ENCODE measurements at places on chromosomes 16 and 17.

DNA sequence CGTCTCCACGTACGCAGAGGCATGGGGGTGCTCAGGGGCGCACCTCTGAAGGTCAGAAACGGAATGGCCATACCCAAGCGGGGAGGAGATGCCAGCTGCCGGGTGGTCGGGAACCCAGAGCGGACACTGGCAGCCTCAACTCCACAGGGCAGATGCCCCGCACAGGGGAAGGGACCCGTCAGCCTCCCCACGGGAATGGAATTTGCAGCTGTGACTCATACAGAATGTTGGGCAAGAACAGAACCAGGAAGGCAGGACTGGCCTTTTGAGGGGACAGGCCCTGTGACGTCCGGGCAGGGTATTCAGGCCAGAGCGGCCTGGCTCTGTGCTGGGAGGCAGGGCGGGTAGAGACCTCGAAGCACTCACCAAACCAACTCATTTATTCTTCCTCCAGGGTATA lies 7.5 kb downstream of the TK1 start:
- DNase-seq = no peak

DNA sequence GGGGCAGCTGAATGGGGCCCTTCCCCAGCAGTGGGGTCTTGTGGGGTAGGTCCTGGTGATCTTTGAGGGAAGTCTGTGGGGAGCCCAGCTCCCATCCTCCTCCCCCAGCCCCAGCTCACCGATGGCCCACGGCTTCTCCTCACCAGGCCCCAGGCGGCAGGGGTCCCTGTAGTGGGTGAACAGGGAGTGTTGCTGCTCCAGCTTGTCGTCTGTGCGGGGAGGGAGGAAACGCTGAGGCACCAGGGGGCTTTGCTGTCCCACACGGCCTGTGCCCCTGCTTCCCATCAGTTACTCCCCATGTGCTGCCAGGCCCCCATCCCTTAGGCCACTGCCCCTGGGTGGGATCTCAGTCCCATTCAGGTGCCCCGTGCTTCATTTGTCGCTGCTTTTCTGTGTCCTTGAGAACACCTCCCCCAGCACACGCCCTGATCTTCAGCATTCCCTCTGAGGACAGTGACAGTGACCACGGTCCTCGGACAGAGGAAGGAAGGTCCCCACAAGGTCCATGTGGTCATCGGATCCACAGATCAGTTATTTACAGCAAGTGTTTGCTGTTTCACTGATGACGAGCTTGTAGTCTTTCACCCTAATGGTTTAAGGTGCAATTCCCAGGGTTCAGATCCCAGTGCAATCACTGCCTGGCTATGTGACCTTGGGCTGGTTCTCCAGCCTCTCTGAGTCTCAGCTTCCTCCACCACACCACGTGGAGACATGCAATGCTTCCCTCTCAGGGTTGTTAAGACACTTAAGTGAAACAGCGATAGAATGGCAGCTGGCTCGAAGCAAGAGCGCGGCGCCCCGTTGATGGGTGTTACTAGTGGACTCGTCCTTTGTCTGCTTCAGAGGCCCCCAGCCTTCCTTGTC lies 53.1 kb downstream of the PRMT7 start:
- no peak for DNase-seq

DNA sequence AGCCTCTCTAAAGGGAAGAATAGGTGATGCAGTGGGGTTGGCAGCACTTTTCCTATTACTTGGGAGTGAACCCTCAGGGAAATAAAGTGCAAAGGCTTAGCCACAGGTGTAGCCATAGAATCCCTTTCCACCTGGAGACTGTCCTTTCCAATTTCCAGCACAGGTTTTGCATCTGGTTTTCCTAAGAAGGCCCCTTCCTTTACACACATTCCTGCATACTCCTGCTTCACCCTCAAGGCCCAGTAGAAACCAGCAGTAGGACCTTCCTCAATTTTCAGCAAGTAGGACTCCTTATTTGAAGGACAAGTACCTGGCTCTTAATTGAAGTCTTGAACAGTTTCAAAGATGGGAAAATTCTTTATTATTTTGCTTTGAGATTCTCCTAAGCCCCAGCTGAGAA lies 171.8 kb upstream of the TBX2 start:
- no peak for DNase-seq

DNA sequence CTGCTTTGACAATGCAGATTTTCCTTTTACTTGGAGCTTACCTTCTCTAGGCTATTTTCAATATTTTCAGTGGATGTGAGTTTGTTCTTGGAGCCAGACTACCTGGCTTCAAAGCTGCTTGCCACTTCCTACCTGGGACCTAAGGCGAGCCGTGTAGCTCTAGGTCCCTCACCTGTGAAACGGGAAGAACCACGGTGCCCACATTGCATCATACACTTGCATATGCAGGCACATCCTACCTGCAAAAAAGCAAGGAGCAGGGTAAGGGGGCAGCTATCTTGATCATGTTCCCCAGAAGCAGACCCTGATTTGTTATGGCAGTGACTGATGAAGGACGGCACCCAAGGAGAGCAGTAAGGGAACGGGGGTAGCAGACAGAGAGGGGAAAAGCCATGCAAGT lies 27.0 kb upstream of the MPRIP start:
- no peak for DNase-seq

DNA sequence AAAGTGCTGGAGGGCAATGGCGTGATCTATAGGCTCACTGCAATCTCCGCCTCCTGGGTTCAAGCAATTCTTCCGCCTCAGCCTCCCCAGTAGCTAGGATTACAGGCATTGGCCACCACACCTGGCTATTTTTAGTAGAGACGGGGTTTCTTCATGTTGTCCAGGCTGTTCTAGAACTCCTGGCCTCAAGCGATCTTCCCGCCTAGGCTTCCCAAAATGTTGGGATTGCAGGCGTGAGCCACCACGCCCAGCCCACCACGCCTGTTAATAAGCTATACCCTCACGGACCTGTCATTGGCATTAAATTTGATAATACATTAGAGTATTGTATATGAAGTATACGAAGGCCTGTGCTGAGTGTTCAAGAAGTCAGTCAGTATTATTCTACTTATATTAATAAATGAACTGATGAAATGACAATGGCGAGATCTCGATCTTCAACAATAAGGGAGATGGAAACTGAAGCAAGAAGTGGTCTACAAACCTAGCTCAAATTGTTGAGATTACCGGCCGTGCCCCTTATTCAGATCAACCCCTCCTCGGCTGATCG lies 818 bp upstream of the BCAS3 start:
- DNase-seq = no peak

- DNase-seq = no peak
Measured at GRCh38 chr17:40445751-40446468, 2.7 kb downstream of the IGFBP4 start.

- DNase-seq = no peak
Measured at GRCh38 chr17:1272701-1273100, 2.5 kb downstream of the BHLHA9 start.

- no peak for DNase-seq
Measured at GRCh38 chr17:81708739-81709185, 3.3 kb upstream of the SLC25A10 start.

DNA sequence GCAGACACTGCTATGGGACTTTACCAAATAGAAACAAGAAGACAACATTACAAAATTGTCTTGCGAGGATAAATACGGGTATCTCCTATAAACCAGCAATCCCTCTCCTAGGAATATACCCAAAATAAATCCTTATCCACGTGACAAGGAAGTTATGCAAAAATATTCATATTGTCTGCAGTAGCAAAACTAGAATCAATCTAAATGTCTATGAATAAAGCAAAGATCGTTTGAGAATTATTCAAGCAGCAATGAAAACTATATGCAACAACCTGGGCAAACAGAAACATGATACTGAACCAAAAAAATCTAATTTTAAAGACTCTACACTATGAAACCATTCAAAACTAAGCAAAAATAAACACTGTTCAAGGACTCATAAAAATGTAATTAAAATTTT lies 9.2 kb downstream of the LUC7L start:
- no peak for DNase-seq

- no peak for DNase-seq
Measured at GRCh38 chr16:64365448-64365931, 756.4 kb downstream of the CDH11 start.

DNA sequence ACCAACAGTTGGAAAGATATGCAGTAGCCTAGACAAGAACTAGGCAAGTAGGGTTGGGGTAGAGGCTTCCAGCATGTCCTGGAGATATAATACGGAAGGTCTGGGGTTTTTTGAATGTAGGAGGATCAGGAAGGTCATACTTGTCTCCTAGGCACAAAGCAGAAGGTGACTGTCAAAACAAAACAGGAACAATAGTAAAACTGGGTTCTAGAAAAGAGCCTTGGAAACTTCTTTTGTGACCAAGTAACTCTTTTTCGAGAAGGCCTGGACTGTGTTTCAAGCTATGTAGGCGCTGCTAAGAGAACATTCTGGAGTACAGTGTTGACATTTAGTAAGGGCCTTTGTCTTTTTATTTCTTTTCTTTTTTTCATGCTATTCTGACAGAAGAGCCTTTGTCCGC lies 26.9 kb upstream of the TENT4B start:
- no peak for DNase-seq

- no peak for DNase-seq
Measured at GRCh38 chr17:6753546-6753945, 2.3 kb upstream of the XAF1 start.

- DNase-seq = no peak
Measured at GRCh38 chr16:11619327-11619851, 32.7 kb upstream of the LITAF start.

DNA sequence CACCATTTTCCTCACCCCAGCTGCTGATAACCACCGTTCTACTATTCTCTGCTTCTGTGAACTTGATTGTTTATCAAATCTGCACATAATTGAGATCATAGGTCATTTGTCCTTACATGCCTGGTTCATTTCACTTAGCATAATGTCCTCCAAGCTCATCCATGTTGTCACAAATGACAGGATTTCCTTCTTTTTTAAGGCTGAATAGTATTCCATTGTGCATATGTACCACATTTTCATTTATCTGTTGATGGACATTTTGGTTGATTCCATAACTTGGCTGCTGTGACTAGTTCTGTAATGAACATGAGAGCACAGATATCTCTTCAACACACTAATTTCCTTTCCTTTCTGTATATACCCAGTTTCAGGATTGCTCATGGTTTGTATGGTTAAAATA lies 225.3 kb upstream of the TBX2 start:
- DNase-seq = no peak

DNA sequence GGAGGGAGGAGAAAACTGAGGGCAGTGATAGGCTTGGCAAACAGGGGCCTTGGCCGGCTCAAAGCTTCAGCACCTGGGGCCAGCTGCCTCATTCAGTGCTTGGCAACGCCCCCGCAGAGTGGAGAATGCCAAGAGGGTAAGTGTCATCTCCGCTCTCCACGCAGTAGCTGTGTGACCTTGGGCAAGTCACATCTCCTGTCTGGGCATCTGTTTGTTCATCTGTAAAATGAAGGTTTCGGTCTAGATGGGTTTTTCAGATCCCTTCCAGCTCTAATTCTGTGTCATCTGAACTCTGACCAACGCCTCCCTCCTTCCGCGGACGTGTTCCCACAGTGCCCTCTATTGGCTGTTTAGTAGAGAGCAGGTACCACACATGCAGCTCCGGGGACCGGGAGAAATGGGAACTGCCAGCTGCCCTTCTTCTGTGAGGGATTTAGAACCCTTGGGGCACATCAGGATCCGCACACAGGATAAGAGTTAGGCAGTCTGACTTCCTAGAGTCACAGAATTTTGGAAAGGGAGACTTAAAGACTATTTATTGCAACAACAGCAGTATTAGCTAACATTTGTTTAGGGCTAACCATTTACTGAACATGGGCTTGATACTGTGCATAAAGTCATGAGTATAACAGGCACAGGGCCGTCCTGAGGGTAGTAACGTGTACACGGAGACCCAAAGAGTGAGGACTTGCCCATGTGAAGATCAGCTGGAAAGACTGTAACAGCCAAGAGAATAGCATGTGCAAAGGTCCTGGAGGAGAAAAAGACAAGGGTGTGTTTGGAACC lies 26.8 kb downstream of the GP2 start:
- DNase-seq = no peak

DNA sequence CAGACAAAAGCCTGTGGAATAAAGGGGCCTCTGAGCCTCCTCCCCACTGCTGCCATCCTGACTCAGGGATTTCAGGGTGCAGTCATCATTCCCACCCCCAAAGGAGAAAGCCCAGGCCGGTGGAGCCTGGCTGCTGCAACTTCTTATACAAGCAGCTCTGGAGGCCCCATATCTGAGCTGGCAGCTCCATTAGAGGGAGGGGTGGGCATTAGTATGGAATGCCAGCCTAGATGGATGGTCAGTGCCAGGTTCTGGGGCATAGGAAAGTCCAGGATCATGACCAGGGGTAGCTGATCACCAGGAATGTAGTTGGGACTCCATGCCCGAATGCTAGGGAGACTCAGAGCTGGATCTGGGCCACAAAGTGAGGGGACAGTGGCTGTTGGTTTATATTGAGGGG lies 581.0 kb downstream of the KCNJ18 start:
- no peak for DNase-seq

DNA sequence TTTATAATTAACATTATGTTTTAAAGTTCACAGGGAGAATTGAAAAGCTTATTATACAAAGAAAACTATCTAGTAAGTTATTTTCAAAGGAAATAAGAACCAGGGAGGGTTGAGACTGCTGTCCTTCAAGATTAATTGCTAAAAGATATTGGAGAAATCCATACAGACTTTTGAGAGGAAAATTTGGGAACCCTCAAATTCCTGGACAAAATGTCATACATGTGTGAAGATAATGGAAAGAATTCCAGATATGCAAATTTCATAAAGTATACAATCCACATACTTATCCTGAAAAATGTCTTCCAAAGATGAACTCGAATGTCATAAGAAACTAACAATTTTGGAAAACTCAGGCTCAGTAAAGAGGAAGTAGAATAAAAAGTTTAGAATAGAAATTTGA lies 213.8 kb downstream of the HS3ST3A1 start:
- no peak for DNase-seq

DNA sequence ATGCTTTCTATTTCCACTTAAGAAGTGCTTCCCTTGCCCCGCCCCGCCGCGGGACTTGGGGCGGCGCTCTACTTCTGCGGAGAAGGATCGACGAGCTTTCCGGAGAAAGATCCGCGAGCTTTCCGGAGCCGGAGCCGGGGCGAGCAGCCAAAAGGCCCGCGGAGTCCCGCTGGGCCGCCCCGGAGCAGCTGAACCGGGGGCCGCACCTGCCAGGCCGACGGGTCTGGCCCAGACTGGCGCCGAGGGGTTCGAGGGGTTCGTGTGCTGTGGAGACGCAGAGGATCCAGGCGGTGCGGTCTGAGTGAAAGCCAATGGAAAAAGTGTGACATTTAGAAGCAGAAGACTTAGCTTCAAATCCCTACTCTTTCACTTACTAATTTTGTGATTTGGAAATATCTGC lies 50.8 kb downstream of the TBC1D26 start:
- no peak for DNase-seq

DNA sequence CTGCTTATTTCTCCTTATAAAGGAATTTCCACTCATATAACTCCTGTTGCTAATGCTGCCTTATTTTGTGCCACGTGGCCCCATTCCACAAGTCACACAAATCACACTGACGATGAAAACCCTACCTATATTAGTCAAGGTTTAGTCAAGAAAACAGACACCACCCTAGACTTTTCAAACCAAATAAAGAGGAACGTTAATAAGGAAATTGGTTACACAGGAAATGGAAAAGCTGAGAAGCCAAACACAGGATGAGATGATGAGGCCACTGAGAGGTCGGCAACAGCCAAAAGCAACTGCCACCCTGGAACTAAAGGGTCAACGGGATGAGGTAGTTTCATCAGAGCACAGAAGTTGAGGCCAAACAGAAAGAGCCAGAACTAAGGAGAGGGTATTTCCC lies 47.3 kb upstream of the ALOX12 start:
- no peak for DNase-seq
